Right renal pelvis (tissue), 4 donors: ENCODE measurements at places on chromosomes 13 and 19. TPM values are rescaled to one million over a fixed set of nuclear protein-coding genes. Genes with fewer than 3 reads are reported as not detected.

ASPDH gene
- polyA plus RNA-seq = 10.9 TPM

FCAR gene
- 0.17 TPM for polyA plus RNA-seq

CLEC4M gene
- polyA plus RNA-seq = 2.9 TPM

DCUN1D2 gene
- polyA plus RNA-seq = 23.4 TPM

C19orf85 gene
- not detected for polyA plus RNA-seq

A1BG gene
- polyA plus RNA-seq = 2.7 TPM

U2AF2 gene
- 218 TPM for polyA plus RNA-seq

PSG7 gene
- polyA plus RNA-seq = not detected

FAAP24 gene
- polyA plus RNA-seq = 3.1 TPM

KLF1 gene
- polyA plus RNA-seq = 0.44 TPM

LILRA1 gene
- 0.44 TPM for polyA plus RNA-seq

KLC3 gene
- 1.3 TPM for polyA plus RNA-seq

ERICH6B gene
- 1.0 TPM for polyA plus RNA-seq

ZNF836 gene
- polyA plus RNA-seq = 17.0 TPM

PCDH20 gene
- polyA plus RNA-seq = 9.2 TPM

IL12RB1 gene
- polyA plus RNA-seq = 0.46 TPM

ACP7 gene
- 0.65 TPM for polyA plus RNA-seq

TGFBR3L gene
- polyA plus RNA-seq = 0.82 TPM

KLK4 gene
- polyA plus RNA-seq = 0.05 TPM

HIF3A gene
- 32.0 TPM for polyA plus RNA-seq

RNF17 gene
- 0.27 TPM for polyA plus RNA-seq

ZNF793 gene
- 19.8 TPM for polyA plus RNA-seq

CDC42EP5 gene
- polyA plus RNA-seq = 33.0 TPM

NLRP11 gene
- polyA plus RNA-seq = 0.07 TPM

CEACAM20 gene
- not detected for polyA plus RNA-seq

AP1M2 gene
- 44.5 TPM for polyA plus RNA-seq

CCNE1 gene
- 10.0 TPM for polyA plus RNA-seq

DPF1 gene
- 1.0 TPM for polyA plus RNA-seq

F2RL3 gene
- 1.4 TPM for polyA plus RNA-seq

GAS6 gene
- 27.6 TPM for polyA plus RNA-seq

GADD45B gene
- 12.5 TPM for polyA plus RNA-seq

CCDC61 gene
- 11.1 TPM for polyA plus RNA-seq

RASGRP4 gene
- polyA plus RNA-seq = 0.79 TPM

NFIC gene
- polyA plus RNA-seq = 24.9 TPM

STOML3 gene
- not detected for polyA plus RNA-seq

OVOL3 gene
- polyA plus RNA-seq = 0.16 TPM

FBXO27 gene
- polyA plus RNA-seq = 6.0 TPM

PSG4 gene
- polyA plus RNA-seq = not detected

PROZ gene
- 1.6 TPM for polyA plus RNA-seq

KIR3DL2 gene
- polyA plus RNA-seq = not detected

EBPL gene
- polyA plus RNA-seq = 52.7 TPM

NCAN gene
- not detected for polyA plus RNA-seq

SMIM17 gene
- 1.2 TPM for polyA plus RNA-seq

CCDC70 gene
- polyA plus RNA-seq = not detected

OR10H5 gene
- 0.05 TPM for polyA plus RNA-seq

CLEC4G gene
- polyA plus RNA-seq = not detected

FXYD7 gene
- 1.5 TPM for polyA plus RNA-seq

CD33 gene
- polyA plus RNA-seq = 2.6 TPM

ZNF296 gene
- 1.5 TPM for polyA plus RNA-seq

GGACT gene
- 5.7 TPM for polyA plus RNA-seq

LGALS14 gene
- polyA plus RNA-seq = not detected

SLC6A16 gene
- 2.9 TPM for polyA plus RNA-seq

RASAL3 gene
- 0.86 TPM for polyA plus RNA-seq

ATP4B gene
- polyA plus RNA-seq = 0.90 TPM

RAB20 gene
- polyA plus RNA-seq = 9.1 TPM

ZNF709 gene
- 7.2 TPM for polyA plus RNA-seq

CLPTM1 gene
- polyA plus RNA-seq = 123 TPM

ZNF729 gene
- polyA plus RNA-seq = 0.65 TPM
